ENCODE measurements at places on chromosomes 2 and 18. TPM values are rescaled to one million over a fixed set of nuclear protein-coding genes. Genes with fewer than 3 reads are reported as not detected.

DNA sequence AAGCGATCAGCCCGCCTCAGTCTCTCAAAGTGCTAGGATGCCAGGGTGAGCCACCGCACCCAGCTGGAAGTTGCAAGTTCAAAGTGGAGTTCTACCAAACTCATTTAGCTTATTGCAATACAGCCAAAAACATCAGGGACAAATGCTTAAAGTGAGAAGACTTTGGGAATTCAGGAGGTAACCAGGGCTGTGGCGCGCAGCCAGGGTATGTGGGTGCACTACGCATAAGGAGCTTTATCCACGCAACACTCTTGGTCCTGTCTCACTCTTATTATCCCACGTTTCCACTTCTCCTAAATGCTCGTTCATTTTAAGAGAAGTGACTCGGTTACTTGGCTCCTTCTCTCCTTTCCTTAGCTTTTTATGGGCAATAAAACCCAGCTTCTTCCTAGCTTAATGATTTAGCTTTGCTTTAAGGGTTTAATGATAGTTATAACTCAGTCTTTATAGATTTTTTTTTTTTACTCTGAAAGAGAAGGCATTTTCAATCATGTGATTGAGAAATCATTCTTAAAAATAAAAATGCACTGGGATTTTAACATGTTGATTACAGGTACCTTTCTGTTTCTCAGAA lies 199.8 kb downstream of the KCNE4 start:
- no peak overlapping the region for H3K4me3 ChIP-seq
- DNase-seq = no peak
- no peaks in the 10 kb centered on the region for H3K4me1 ChIP-seq
- H3K27me3 ChIP-seq = no peaks in the 10 kb centered on the region
- H3K36me3 ChIP-seq = no peaks in the 10 kb centered on the region

DNA sequence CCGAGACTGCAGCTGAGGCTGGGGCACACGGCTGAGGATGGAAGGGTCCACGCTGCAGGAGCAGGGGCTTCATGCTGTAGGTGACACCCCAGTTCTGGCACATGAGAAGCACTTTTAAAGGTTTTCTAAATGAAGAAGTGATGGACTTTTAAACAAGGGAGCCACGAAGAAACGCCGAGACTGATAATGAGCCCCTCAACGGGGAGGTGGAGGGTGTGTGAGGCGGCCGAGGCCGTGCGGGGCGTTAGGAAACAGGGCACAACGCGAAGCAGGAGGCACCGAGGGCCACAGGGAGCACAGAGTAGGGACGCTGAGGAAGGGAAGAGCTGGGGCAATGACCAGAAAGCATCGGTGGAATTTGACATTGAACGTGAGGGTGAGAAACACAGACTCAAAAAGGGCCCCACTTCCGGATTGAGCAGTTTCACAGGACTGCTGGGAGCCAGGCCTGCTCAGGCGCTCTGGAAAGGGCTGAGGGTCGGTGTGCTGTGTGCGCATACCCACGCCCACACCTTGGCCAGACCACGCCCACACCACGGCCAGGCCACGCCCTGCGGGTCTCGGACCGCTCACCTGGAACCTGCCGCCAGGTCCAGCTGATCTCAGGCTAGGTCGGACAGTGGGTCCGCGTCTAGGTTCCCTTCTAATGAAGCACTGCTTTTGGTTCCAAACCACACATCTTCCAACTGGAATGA lies 115.7 kb downstream of the GYPC start:
- no peak overlapping the region for H3K4me3 ChIP-seq
- H3K27me3 ChIP-seq = peaks cover 22% of the 10 kb centered on the region
- H3K4me1 ChIP-seq = peaks cover 2% of the 10 kb centered on the region
- no peak for DNase-seq
- no peak overlapping the region for H3K27ac ChIP-seq

DNA sequence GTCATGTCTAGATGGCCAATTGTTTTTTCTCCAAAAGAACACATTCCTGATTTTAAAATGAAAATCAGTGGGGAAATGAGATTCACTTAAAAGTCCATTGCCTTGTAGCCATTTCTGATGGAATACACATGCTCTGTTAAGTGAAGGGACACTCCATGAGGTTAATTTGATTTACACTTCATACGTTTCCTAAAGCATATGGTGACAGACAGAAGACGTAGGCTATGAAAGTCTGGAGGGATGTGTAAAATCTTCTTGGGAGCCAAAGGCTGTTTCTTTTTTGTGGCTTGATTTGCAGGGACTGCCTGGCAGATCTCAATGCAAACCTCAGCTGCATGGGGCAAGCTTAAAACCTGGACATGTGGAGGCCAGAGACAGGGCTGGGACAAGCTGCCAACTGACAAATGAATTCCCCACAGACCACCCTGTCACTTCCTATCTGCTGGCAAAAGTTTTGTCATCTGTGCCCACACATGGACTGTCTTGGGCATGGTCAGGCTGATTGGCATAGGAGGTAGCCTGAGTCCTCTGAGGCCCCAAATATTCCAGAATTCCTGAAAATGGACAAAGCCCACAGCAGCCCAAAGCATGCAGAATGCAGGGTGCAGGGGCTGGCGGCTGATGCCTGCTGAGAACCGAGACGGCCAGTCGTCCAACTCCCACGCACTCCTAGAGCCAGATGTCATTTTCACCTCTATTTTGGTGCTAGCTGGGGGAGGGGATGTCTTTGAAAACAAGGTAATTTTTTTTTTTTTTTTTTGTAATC lies 73.9 kb downstream of the SDC1 start:
- no peak overlapping the region for H3K27ac ChIP-seq
- H3K4me3 ChIP-seq = no peak overlapping the region
- DNase-seq = no peak
- no peaks in the 10 kb centered on the region for H3K36me3 ChIP-seq

GRCh38 chr2:137020452-137021196 lies 255.3 kb downstream of the THSD7B start:
- H3K4me1 ChIP-seq = no peaks in the 10 kb centered on the region
- no peak overlapping the region for H3K27ac ChIP-seq
- DNase-seq = no peak
- H3K27me3 ChIP-seq = no peaks in the 10 kb centered on the region

Gene ZNF521
- not detected for total RNA-seq

Measured in activated T-helper 2 cell treated with anti-CD3 and anti-CD28 coated beads, Interferon-gamma antibody, Interleukin-2, Interleukin-4, amounts not matched to agents 10 μg/mL and 5 μg/mL and 100 μg/mL, durations not matched to agents 14 hours and 24 hours and 36 hours (primary cell).